CD4-positive, alpha-beta memory T cell (primary cell): ENCODE measurements at places on chromosomes 6 and 20. TPM values are rescaled to one million over a fixed set of nuclear protein-coding genes. Genes with fewer than 3 reads are reported as not detected.
A peak's percentile ranks its signal among the peaks of the same experiment; 100 is the strongest.

- H3K27me3 ChIP-seq, result peaks cover 11% of the 10 kb centered on the region
- H3K4me1 ChIP-seq, result peaks cover 51% of the 10 kb centered on the region
- DNase-seq, result no peak
- H3K4me3 ChIP-seq, result peak overlapping the region; percentile 34
- no peak overlapping the region for H3K27ac ChIP-seq
Measured at GRCh38 chr20:25863536-25864325, 167.1 kb upstream of the ZNF337 start.

GRCh38 chr6:56655249-56655648 lies 12.6 kb upstream of the DST start:
- H3K4me1 ChIP-seq, result no peaks in the 10 kb centered on the region
- no peak overlapping the region for H3K4me3 ChIP-seq
- no peaks in the 10 kb centered on the region for H3K36me3 ChIP-seq
- no peak for DNase-seq
- H3K27me3 ChIP-seq, result no peaks in the 10 kb centered on the region

DNA sequence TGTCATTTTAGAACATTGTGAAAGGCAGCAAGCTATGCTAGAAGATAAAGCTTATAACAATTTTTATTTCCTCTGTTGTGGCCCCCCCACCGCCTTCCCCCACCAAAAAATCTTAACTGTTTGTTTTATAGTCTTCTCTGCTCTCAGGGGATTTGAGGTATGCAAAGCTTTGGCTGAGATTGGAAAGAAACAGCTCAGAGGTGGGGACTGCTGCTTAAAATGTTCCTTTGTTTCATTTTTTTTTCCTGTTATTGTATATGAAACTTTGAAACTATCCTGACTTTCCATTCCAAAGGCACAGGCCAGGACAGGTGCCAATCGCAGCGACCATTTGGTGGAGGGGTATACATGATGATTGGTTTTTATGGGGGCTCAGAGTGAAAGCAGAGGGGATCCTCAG lies 114.7 kb upstream of the PHACTR1 start:
- H3K4me1 ChIP-seq, result no peaks in the 10 kb centered on the region
- H3K4me3 ChIP-seq, result no peak overlapping the region
- no peaks in the 10 kb centered on the region for H3K27me3 ChIP-seq
- no peak for DNase-seq

The LY6G5C gene
- total RNA-seq, result 4.5 TPM

The VSTM2L gene
- not detected for total RNA-seq

The BMP6 gene
- total RNA-seq, result not detected

The ENPP5 gene
- 0.89 TPM for total RNA-seq
